ENCODE measurements at places on chromosomes 12 and 14.

DNA sequence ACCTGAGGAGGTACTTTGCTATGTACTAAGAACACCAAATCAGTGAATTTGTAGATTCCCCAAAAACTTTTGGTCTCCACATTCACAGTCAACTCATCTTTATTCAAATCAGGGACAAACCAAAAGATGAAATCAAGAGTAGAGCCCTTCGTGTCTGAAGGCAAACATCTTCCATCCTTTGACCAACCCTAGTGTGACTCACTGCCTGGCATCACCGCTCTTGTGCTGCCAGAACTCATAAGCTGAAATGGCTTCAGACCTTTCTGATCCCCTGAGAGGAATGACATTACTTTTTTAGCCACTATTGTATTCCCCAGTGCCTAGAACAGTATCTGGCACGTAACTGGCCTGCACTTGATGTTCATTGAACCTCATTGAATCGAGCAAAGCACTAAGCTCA, 50.1 kb downstream of the GOLGA5 start:
- no peak for DNase-seq

DNA sequence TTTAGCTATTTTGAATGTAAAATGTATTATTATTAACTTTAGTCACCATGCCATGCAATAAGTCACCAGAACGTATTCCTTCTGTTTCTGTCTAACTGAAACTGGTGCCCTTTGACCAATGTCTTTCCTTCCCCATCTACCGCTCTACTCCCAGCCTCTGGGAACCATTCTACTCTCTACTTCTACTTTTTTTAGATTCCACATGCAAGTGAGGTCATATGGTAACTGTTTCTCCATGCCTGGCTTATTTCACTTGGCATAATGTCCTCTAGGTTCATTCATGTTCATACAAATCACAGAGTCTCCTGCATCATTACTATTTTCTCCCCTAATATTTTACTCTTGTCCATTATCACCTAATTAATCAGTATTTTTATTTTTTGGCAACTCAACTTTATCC, 160.1 kb downstream of the TMX1 start:
- DNase-seq: no peak

GRCh38 chr12:120339256-120339655, 11.7 kb upstream of the PLA2G1B start:
- no peak for DNase-seq

- DNase-seq: no peak
These were observed 107.1 kb downstream of the AACS start for GRCh38 chr12:125172231-125172850.

GRCh38 chr14:72550513-72550912, 343.4 kb downstream of the DPF3 start:
- DNase-seq: no peak

GRCh38 chr14:105387530-105387922, 10.8 kb upstream of the TEX22 start:
- DNase-seq: no peak

DNA sequence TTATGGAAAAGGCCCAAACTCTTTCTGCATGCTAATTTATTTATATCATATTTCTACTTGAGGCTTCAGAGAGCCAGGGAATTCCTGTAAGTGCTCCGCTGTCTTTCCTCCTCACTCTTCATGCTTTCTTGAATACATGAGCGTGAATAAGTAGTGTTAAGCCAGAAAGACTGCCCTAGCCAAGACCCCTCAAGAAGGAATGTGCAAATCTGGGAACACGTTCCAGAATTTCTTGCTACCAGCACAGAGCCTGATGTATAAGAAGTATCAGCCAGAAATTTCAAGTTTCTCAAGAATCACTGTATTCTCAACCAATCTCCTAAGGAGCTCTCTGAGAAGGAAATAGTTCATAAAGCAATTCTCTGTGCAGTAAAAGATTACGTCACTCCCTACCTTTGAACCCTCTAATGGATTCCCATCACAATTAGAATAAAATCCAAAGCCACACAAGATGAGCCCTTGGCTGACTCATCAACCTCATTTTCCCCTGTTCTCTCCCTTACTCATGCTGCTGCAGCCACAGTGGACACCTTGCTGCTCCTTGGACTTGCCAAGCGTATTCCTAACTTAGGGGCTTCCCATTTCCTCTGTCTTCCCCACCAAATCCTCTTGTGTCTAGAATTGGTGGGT, 6.9 kb upstream of the TSPAN8 start:
- peak; percentile 8 for DNase-seq

DNA sequence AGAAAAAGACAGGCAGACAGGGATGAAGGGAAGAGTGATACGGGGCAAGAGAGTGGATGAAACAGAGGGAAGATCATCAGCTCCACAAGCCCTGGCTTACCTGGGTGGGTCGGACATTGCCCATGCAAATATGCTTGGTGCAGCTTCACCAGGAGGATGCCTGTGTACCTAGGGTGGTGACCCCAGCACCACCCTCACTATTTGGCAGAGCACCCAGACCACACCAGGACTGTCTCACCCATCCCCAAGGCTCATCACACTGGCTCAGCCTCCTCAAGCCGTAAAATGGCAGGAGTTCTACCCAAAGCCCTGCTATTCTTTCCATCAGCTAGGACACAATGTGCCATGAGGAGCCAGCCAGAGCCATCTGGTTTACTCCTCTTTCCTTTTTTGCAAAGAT, 3.0 kb downstream of the GALNT8 start:
- no peak for DNase-seq

DNA sequence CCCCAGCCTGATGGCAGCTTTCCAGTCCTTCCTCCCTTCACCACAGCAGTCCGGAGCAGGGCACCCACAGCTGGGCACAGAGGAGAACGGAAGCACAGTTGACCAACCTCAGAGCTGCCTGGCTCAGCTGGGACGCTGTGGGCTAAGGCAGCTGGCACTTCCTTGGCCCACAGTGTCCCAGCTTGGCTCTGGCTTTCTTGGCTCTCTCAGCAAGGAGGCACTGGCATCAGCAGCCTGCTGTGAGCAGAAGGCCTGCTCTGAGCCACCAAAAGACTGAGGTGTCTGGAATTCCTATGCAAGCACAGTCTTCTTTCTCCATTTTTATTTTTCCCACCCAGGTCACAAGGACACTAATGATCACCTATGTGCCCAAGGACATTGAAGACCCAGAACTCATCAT, 32.6 kb downstream of the NGB start:
- DNase-seq: no peak

DNA sequence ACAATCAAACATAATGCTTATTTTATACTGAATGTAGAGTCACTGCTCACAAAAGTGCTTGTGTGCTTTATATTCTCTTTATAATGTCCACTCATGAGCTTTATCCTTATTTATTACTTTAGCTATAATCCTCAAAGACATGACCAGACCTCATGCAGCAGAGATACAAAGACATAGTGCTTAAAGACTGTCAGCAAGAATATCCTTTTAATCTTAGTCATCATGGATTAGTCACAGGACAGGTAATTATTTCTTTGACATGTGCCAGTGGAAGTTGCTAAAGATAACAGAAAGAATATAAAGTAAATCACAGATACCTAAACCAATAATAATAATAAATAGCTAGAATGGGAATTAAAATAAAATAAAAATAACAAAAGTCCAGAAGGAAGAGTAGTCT, 707.5 kb downstream of the BCL11B start:
- DNase-seq: no peak

DNA sequence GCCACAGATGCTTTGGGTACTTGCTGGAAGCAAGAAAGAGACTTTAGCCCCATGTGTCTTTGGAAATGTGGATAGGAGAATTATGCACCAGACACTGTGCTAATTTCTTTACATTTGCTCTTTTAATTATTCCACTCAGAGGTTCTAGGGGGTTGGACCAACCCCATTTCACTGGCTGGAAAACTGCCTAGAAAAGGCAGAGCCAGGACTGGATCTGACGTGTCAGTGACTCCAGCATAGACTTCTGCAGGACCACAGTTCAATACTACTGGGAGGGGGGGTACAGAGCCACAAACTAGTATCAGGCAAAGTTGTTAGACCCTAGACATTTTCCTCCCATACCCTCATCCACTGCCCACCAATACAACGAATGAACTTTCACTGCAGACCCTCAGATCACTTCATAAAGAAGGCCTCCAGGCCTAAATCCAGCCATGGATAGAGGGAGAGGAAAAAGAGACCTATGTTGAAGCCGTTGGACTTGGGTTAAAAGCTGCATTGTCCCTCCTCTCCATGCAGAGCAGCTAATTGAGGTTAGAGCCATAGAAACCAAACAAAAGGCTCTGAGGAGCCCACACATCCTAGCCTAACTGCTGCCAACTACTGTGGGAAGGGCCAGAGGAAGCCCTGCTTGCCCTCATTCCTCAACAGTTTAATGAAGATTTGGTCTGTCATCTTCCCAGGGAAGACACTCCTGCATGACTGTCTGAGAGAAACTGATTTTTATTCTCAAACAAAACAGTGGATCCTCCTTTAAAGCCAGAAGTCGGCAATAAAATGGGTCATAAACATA, 68.7 kb downstream of the STON2 start:
- DNase-seq: no peak

DNA sequence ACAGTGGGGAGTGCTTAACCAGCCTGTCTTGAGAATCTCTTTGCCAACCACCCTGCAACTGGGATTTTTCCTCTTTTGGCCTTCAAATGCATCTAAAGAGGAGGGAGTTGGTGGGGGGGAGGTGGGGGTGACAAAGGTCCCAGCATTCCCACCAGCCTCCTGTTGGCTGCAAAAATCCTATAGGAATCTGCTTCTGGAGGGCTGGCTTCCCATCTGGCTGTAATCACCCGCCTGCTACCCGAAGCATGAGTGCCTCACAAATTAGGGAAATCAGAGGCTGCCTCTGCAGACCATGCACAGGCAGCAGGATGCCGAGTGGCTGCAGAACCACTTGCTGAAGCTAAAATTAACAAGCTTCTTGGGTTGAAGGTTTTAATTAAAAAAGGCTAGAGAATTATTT, 73.9 kb upstream of the WSCD2 start:
- no peak for DNase-seq

GRCh38 chr14:57576498-57576897, 82.8 kb upstream of the CCDC198 start:
- no peak for DNase-seq

DNA sequence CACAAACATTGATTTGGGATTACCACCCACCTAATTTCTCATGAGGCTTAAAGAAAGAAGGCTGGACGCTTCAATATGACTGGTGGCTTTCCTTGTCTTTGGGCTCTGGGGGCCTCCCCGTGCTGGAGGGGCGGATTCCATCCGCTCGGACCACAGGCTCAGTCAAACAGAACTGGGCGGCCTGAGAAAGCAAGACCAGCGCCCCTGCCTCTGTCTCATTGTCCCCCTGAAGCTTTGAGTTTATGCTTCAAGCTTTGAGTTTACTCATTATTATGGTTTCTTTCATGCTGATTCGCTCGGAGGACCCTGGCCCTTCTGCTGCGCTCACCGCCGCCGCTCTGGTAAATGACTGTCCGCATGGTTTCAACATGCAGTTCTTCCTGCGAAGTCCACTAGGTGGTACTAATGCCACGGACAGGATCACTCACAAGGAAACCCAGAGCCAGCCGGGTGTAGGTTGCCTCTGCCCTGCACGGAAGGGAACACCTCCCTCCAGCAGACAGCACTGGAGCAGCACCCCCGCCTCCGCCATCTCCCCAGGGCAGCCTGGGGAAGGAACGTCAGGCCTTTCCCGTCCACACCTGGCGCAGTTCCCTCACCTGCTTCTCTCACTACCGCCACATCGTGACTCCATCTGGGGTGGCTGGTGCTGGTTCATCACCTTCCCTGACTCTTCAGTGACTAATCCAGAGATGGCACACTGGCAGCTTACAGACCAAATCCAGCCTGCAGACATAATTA, 13.2 kb upstream of the TIGAR start:
- peak; percentile 74 for DNase-seq

DNA sequence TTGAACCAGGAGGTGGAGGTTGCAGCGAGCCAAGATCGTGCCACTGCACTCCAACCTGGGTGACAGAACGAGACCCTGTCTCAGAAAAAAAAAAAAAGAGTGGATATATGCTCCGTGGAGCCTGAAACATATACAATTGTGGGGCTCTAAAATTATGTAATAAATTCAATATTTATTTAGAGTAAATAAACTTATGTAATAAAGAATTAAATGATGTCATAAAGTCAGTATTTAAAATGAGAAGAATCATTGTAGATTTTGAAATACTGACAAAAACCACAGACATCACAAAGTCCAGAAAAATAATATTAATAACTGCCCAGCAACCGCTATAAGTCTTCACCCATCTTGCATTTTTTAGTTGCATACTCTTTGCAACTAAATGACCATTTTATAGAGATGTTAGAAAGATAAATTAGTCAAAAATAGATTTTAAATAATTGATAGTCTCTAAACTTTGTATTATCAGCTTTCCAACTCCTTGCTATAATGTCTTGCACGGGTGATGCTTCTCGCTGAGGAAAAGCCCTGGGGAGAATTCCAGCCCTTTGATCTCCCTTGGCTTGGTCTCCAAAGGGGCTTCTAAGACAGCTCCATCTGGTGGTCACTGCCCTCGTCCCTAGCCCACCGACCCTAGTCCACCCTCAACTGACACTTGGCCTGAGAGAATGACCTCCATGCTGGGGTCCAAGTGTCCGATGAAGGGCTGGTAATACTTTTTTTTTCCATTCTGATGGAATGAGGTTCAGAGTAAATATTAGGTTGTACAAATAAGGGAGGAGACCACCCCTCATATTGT, 7.9 kb upstream of the TMBIM6 start:
- no peak for DNase-seq

DNA sequence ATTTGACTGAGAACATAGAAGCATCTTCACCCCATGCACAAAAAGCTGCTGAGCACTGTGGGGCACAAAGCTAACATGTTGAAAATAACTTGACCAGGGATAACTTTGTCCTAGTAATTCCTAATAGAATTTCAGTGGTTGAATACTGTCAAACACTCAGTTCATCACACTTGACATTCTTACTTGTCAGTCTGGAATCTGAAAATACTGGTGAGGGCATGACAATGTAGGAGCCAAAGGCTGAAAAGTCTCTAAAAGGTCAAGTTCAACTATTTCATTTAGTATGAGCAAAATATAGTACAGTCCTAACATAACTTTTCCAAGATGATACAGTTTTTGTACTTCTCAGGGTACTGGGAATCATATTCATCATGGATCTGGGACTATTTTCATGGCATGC, 504.4 kb upstream of the LMO3 start:
- no peak for DNase-seq

DNA sequence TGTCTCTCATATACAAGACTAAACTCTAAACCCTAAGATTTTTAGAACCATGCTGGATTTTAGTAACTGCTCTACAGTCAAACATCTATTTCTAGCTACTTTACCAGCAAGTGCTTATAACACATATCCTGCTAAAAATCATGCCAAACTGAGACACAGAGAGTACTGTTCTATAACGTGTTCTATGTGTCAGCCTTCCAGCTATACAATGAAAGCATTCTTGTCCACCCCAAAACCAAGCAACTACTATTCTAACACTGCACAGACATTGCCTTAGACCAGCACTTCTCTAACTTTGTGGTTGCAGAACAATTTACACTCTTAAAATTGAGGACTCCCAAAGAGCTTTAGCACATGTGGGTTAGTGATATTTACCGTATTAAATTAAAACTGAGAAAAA, 85.7 kb downstream of the SPPL3 start:
- no peak for DNase-seq

- no peak for DNase-seq
These were observed 42.6 kb downstream of the TRAF3 start for GRCh38 chr14:102819747-102820330.
